ENCODE measurements at places on chromosomes 7 and 10.

GRCh38 chr10:85048644-85049043 lies 720.3 kb downstream of the CCSER2 start:
- DNase-seq: no peak

GRCh38 chr10:94363251-94363565 lies 469 bp upstream of the NOC3L start:
- no peak for DNase-seq

DNA sequence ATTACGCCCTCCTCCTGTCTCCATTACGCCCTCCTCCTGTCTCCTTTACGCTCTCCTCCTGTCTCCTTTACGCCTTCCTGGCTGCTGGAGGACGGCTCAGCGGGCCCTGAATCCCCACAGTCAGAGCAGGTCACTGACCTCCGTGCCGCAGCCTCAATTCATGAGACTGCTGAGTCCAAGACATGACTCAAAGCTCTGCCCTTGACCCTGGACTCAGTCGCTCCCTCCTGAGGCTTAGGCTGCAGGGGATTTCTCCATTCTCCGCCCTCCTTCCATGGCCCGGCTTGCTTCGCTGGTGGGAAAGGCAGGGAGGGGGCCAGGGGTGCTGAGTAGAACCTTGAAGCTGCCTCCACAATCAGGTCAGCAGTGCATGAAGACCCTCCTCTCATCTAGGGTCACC lies 21.0 kb upstream of the FOXL3 start:
- no peak for DNase-seq

DNA sequence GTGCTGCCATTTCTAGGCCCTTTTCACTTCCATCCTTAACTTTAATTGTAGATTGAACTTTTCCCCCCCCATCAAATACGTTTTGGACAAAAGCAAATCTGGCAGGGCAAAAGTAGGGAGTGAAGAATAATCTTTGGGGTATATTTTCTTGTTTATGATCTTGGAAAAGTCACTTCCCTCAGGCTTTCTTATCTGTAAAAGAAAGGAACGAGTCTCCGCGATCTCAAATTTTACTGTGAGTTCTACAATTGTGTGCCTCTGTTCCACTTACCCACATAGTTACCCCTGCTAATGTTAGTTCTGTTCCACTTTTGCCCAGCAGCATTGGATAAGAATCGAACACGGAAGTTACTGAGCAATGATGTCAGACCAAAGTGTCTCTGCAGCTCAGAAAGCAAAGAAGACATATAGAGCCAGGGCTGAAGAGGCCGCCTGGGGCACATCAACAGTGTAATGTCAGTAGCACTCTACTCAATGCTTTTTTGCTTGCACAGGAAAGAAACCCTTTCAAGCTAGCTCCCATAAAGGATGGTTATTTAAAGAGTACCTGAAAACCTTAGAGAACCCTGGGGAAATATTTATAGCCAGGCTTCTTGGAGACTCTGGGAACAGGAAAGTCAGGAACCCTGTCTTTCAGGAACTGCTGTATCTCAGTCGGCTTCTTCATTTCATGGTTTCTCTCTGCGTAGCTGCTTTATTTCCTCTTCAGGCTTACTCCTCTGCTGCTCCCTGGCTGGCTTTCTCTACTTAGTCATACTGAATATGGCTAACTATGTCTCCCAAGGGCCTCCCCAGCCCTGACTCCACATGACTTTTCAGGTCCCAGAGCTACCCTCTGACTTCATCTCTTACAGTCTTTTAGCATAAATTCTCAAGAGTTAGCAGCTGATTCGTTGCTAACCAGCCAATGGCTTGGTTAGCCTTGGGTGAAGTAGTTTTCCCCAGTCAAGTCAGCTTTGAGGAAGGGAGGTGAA lies 123.7 kb upstream of the FAM3C start:
- DNase-seq: no peak

DNA sequence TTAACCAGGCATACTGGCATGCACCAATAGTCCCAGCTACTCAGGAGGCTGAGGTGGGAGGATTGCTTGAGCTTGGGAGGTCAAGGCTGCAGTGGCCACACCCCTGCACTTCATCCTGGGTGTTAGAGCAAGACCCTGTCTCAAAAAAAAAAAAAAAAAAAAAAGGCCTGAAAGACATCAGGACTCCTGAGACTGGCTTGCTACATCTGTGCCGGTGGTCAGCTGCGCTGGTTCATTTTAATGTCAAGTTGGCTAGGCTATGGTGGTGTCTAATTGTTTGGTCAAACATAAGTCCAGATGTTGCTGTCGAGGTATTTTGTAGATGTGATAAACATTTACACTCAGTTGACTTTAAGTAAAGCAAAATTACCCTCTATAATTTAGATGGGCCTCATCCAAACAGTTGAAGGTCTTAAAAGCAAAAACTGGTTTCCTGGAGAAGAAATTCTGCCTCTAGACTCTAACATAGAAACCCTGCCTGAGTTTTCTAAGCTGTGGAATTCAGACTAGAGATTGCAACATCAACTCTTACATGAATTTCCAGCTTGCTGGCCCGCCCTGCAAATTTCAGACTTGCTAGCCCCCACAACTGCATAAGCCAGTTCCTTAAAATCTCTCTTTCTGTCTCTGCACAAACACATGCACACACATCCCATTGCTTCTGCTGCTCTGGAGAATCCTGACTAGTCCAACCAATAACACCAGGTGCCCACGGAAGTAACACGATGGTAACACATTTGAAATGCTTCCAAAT lies 18.2 kb downstream of the MYOF start:
- no peak for DNase-seq

Measured in cortex of kidney (tissue), 1 donor.